Pancreas (tissue), 10 donors: ENCODE measurements at places on chromosomes 4 and X. TPM values are rescaled to one million over a fixed set of nuclear protein-coding genes. Genes with fewer than 3 reads are reported as not detected.
A peak's percentile ranks its signal among the peaks of the same experiment; 100 is the strongest.

DNA sequence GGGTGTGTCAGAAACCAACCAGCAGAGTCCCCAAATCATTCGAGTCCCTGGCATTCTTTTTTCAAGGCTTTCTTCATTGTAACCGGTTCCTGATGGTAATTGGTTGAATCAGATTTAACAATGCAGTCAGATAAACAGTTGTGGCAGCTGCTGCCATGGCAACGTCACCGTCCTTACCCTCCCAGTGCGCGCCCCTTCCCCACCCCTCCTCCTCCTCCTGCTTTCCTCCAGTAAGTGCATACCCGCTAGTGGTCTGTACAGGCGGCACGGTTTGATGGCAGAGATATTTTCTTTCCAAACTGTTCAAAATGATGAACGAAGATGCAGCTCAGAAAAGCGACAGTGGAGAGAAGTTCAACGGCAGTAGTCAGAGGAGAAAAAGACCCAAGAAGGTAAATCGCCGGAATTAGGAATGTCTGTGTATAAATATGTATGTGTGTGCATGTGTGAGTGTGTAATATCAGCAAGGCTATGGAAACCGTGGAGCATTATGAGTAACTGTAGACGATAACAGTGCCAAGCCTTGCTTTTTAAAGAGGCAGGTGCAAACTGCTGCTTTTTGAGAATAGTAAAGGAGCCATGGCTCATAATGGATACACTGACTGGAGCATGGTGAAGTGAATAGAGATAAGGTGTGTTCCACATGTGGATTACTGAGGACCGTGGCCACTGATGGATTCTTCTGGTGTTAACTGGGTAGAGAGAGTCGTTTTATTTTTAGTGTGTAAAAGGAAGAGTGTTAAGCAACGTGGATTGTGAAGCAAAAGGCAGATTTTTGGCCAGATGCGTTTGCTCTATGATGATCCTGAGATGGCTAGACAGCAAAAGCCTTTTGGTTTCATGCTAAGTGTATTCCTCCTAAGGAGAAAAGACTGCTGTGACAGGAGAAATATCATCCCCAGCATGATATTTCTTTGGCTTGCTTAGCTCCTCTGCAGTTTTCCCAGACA is at the start of gene ANK2:
Gene ANK2, plus strand, starts transcription at position 233 of the 950 bp plus-strand sequence. Its CDS starts 76 bp downstream, at position 309.
- no peak within 1 kb of the TSS for H3K27ac ChIP-seq
- no peak for DNase-seq
- H3K27me3 ChIP-seq: no peaks in the 10 kb centered on the region
- no peak within 1 kb of the TSS for H3K4me3 ChIP-seq
- no peaks in the 10 kb centered on the region for H3K4me1 ChIP-seq

RPS6KA6 gene
- 1.3 TPM for total RNA-seq

SULT1E1 gene
- 0.13 TPM for total RNA-seq

- peak overlapping the region; percentile 4 for H3K4me3 ChIP-seq
- no peaks in the 10 kb centered on the region for H3K4me1 ChIP-seq
- H3K27me3 ChIP-seq: no peaks in the 10 kb centered on the region
- no peaks in the 10 kb centered on the region for H3K36me3 ChIP-seq
- H3K27ac ChIP-seq: peak overlapping the region; percentile 52
Observed at GRCh38 chrX:131816551-131817136, 206.5 kb upstream of the STK26 start.

NKRF gene
- total RNA-seq: 4.7 TPM

DNA sequence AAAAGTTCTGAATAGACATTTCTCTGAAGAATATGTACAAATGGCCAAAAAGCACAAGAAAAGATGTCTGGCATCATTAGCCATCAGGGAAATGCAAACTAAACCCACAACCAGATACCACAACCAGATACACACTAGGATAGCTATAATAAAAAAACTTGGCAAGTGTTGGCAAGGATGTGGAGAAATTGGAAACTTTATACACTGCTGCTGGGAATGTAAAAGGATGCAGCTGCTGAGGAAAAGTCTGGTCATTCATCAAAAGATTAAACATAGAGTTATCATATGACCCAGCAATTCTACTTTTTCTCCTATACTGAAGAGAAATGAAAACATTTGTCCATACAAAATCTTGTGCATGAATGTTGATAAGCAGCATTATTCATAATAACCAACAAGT is 92.3 kb downstream of the UCHL1 start:
- no peak overlapping the region for H3K4me3 ChIP-seq
- no peak for DNase-seq
- H3K36me3 ChIP-seq: no peaks in the 10 kb centered on the region
- no peaks in the 10 kb centered on the region for H3K4me1 ChIP-seq
- no peak overlapping the region for H3K27ac ChIP-seq

SLITRK4 gene
- total RNA-seq: 0.47 TPM

DNA sequence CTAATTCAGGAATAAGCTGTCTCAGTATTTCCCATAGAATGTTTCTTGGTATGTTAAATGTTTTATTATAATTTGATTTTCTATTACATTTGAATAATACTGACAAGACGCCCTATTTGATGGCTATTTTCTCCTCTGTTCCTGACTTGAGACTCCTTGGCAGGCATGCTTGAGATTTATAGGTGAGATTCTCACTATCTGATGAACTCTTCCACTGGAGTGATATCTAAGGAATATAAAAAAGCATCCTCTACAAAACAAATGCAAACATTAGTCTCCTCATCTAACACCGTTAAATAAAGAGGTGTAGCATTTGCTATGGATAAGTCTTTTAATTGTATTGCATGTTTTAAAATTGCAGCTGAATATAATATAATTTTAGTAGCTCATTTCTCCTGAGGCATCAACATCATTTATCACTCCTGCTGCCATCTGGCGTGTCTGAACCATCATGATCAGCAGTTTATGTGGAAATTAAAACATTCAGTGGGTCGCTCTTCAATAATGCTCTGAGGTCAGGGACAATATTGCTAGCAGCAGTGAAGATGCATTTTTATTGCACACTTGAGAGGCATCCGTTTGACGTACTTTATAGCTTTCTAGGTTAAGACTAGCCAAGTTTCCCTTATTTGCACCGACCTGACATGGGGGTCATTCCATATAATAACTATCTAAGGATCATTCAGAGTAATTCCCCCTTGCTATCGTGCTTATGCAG is 210.4 kb upstream of the GALNTL6 start:
- H3K36me3 ChIP-seq: no peaks in the 10 kb centered on the region
- H3K4me1 ChIP-seq: no peaks in the 10 kb centered on the region
- no peak overlapping the region for H3K27ac ChIP-seq
- H3K4me3 ChIP-seq: no peak overlapping the region
- DNase-seq: no peak

UGT2B15 gene
- 18.1 TPM for total RNA-seq

DNA sequence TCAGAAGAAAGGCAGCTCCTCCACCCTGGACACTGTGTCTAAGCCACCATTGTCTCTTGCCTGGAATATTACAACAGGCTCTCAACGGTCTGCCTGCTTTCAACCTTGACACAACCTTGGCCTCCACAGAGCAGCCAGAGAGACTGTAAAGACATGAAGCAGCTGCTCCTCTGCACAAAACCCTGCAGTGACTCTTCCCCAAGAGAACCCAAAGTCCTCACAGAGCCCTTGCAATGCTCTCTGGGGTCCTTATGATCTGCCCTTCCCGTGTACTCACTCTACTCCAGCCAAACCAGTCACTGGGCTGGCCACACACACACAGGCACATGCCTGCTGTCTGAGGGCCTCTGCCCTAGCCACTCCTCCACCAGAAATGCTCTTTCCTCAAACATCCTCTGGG is 75.9 kb upstream of the CPEB2 start:
- DNase-seq: no peak
- H3K27ac ChIP-seq: no peak overlapping the region

GRCh38 chrX:153342762-153343558 is 9.0 kb downstream of the ZNF275 start:
- no peak overlapping the region for H3K27ac ChIP-seq
- H3K4me3 ChIP-seq: no peak overlapping the region
- H3K36me3 ChIP-seq: no peaks in the 10 kb centered on the region
- H3K27me3 ChIP-seq: no peaks in the 10 kb centered on the region
- no peak for DNase-seq

GRCh38 chr4:180058691-180059215 is 2184.4 kb upstream of the TENM3 start:
- H3K4me1 ChIP-seq: no peaks in the 10 kb centered on the region
- H3K4me3 ChIP-seq: peak overlapping the region; percentile 16
- no peak overlapping the region for H3K27ac ChIP-seq
- H3K36me3 ChIP-seq: no peaks in the 10 kb centered on the region
- H3K27me3 ChIP-seq: peaks cover 5% of the 10 kb centered on the region

DNA sequence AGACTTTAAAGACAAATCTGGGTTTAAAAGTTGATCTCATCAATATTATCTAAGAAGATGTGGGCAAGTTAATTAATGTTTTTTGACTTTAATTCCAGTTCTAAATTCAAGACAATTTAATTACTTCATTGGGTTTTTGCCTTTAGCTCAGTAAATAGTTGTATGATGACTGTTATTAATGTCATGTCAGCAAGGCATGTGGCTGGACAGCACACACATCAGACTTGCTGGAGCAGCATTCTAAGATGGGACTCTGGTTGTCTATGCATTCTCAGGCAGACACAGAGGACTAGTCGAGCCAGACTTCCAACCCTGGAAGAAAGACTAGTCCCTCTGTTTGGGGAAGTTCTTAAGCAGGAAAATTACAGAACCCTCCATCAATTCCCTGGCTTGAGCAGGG is 180.7 kb upstream of the GK2 start:
- no peaks in the 10 kb centered on the region for H3K36me3 ChIP-seq
- no peak overlapping the region for H3K27ac ChIP-seq

DNA sequence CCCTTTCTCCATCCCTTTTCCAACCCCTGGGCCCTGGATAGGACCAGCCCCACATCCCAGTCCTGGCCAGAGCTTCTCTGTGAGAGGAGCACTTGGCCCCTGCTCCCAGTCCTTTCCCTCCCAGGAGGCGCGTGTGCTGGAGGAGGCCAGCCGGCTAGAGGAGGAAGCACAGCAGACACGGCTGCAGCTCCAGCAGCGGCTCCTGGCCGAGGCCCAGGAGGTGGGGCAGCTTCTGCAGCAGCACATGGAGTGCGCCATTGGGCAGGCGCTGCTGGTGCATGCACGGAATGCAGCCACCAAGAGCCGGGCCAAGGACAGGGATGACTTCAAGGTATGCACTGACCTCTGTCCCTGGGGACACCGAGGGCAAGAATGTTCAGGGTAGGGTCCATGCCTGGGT is 87.5 kb downstream of the EVC start:
- H3K4me3 ChIP-seq: no peak overlapping the region
- no peaks in the 10 kb centered on the region for H3K27me3 ChIP-seq
- no peak for DNase-seq
- peaks cover 28% of the 10 kb centered on the region for H3K36me3 ChIP-seq
- H3K4me1 ChIP-seq: no peaks in the 10 kb centered on the region

TMPRSS11F gene
- not detected for total RNA-seq

DNA sequence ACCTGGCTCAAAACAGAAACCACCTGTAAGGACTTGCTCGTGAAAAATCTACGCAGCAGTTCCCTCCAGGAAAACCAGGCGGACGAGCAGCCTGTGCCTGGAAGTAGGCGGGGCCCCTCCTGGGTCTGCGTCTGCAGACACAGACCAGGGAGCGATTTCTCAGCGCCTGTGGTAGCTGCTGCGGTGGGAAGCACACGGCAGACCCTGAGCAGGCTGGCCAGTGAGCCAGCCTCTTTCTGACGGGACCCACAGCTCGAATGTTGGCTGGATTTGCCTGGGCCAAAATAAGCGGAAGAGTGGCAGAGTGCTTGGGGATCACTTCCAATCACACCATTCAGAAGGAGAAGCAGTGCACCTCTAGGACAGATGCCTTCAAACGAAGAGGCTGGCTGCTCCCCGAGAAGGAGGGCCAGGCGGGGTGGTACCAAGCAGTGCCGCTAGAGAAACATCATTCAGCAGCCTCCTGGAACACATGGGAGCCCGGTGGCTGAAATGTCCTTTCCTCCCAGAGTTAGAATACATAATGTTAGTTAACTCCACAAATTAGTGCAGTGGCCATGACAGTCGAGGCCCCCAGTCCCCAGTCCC is 85.9 kb downstream of the GATB start:
- peak overlapping the region; percentile 23 for H3K4me3 ChIP-seq
- no peaks in the 10 kb centered on the region for H3K27me3 ChIP-seq
- H3K36me3 ChIP-seq: no peaks in the 10 kb centered on the region
- DNase-seq: peak; percentile 50

DNA sequence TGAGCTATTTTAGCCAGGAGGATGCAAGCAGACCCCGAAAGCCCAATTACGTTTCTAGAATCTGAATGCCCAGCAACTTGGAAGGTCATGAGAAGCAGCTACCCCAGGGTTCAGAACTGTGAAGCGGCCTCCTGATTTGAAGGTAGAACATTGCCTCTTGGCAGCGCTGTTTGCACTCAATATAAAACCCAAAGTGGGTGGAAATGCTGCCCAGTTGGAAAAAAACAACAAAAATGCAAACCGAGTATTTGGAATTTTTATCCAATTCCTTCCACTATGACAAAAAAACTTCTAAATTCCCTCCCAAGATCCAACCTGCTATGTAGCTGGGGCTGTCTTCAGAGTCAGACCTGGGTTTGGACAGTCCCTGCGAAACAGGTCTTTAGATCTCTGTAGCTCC is 103.3 kb upstream of the RBPJ start:
- H3K4me1 ChIP-seq: no peaks in the 10 kb centered on the region
- no peak for DNase-seq
- no peaks in the 10 kb centered on the region for H3K36me3 ChIP-seq
- H3K27me3 ChIP-seq: no peaks in the 10 kb centered on the region
- no peak overlapping the region for H3K4me3 ChIP-seq

HAND2 gene
- 11.4 TPM for total RNA-seq

TIMM17B gene
- 17.2 TPM for total RNA-seq

RPL34 gene
- total RNA-seq: 1,096 TPM

CLCN3 gene
- 33.3 TPM for total RNA-seq

PAGE5 gene
- total RNA-seq: not detected

- H3K27me3 ChIP-seq: no peaks in the 10 kb centered on the region
- peak; percentile 40 for DNase-seq
- peaks cover 6% of the 10 kb centered on the region for H3K4me1 ChIP-seq
Observed at GRCh38 chrX:103254171-103254824, 657 bp downstream of the TCEAL8 start.

DNA sequence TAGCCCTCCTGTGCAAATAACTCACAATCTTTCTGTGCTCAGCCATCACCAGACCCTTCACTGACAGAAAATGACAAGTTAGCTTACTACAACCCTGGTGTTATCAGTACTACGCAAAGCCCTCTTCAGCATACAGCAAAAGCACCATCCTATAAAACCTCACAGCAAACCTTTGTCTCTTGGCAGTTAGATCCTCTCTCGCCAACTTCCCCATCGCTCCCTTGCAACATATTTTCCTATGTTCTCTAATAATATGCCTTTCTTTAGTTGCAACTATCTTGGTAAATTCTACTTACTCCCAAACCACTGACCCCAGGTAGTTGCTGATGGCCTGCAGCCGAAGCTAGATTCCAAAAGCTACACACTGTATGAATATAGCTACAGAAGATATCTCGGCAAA is 856.9 kb upstream of the FRG1 start:
- no peaks in the 10 kb centered on the region for H3K36me3 ChIP-seq
- no peak for DNase-seq
